ENCODE measurements at places on chromosomes 2 and 18.

GRCh38 chr18:25145731-25146511 lies 206.0 kb downstream of the ZNF521 start:
- DNase-seq: no peak

DNA sequence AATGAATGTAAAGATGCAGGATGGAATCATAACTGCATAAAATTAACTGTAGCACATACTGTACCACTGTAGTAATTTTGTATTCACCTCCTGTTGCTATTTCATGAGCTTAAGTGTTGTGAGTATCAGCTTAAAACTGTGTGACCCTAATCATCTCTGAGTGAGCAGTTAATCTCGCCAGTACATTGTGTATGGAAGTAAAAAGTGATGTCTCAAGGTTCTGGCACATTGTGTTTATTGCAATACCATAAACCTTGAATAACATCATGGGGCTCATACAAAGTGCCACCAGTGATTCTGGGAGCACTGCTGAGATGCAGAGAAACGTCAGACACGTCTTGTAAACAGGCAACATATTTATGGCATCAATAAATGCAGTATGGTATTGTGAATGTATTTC lies 124.5 kb downstream of the PMAIP1 start:
- no peak for DNase-seq

GRCh38 chr2:182393270-182393760 lies 33.5 kb downstream of the PDE1A start:
- no peak for DNase-seq

DNA sequence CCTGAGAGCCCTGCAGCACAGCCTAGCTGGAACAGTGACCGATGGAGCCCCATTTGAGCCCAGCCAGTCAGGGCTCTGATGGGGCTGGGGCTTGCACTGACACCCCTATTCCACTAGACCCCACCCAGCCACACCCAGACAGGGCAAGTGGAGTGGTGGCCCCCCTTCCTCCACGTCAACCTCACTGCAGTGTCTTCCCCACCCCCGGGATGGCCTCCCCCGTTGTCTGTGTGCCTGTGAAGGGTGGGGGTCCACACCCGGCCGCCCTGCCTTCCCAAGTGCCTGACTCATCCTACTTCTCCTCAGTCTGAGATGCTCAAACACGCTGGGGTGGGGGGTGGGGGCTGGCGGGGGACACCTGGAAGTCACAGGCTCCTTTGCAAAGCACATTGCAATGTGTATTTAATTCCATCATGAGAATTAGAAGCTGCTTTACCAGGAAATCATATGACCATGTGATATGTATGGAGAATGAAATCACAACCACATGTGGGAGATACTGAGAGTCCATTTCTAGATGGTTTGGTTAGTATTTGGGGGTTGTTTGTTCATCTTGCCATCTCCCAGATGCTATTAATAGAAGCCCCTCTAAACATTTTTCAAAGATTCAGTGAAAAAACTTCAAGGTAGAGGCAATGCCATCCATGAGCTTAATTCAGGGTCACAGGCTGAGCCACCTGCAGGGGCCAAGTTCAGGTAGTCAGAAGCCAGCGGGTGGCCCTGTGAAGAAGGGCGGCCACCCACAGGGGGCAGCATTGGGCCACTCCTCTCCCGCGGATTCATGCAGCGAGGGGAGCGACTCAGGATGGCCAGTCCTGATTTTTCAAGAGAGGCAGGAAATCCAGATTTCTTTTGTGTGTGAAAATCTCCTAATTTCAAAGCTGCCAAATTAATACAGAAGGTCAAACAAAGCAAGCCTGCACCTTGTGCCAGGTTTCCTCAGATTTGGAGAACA lies 22.7 kb upstream of the GMPPA start:
- no peak for DNase-seq

GRCh38 chr2:29760008-29760407 lies 161.4 kb downstream of the ALK start:
- no peak for DNase-seq

DNA sequence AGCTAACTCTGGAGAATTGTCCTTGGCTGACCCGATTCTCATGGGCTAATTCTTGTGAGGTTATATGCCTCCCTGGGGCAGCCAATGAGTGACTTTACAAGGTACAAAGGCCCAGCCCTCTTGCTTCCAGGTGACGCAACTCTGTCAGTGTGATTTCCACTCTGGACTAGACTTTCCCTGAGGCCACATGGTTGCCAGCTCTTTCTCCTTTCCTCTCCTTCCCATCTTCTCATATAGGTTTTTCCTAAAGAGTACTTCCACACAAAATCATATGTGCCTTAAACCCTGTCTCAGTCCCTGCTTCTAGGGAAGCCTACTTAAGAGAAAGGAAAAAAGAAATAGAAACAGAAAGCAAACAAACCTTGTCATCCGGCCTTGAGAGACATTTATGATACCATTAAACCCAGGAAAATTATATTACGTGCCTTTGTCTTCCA lies 226.2 kb upstream of the ZSWIM2 start:
- no peak for DNase-seq

Measured in activated CD8-positive, alpha-beta memory T cell treated with anti-CD3 and anti-CD28 coated beads for 4 hours (primary cell).